ENCODE measurements at places on chromosomes 1 and 21. TPM values are rescaled to one million over a fixed set of nuclear protein-coding genes. Genes with fewer than 3 reads are reported as not detected.
A peak's percentile ranks its signal among the peaks of the same experiment; 100 is the strongest.

- peaks cover 9% of the 10 kb centered on the region for H3K36me3 ChIP-seq
- H3K4me3 ChIP-seq, result no peak overlapping the region
- H3K4me1 ChIP-seq, result no peaks in the 10 kb centered on the region
- DNase-seq, result no peak
- H3K27ac ChIP-seq, result no peak overlapping the region
- no peaks in the 10 kb centered on the region for H3K27me3 ChIP-seq
Observed at GRCh38 chr21:28875078-28875477, 117.6 kb downstream of the LTN1 start.

GRCh38 chr1:109185990-109186732, 27.6 kb upstream of the SARS1 start:
- H3K27ac ChIP-seq, result peak overlapping the region; percentile 24
- H3K27me3 ChIP-seq, result no peaks in the 10 kb centered on the region
- no peak for DNase-seq
- H3K36me3 ChIP-seq, result no peaks in the 10 kb centered on the region
- H3K4me1 ChIP-seq, result peaks cover 38% of the 10 kb centered on the region

DNA sequence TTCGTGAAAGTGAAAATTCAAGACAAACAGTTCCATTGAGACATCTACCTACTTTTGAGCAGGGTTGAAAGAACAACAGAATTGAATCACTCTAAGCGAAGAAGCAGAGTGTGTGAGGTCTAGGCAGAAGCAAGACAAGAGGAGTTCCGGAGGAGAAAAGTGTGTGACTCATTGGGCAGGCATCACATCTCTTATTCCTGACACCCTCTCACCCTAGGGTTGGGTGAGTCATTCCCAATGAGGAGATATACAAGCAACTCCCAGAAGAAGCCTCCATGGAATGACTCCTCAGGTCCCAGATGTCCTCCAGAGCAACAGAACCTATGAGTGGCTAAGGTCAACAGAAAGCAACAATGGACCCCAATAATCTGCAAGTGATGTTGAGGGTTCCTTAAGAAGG, 138.1 kb downstream of the TPR start:
- no peak overlapping the region for H3K4me3 ChIP-seq
- no peaks in the 10 kb centered on the region for H3K36me3 ChIP-seq
- DNase-seq, result no peak
- H3K27me3 ChIP-seq, result no peaks in the 10 kb centered on the region
- H3K27ac ChIP-seq, result no peak overlapping the region

GRCh38 chr1:27235827-27236226, 1.4 kb downstream of the WDTC1 start:
- H3K4me3 ChIP-seq, result peak overlapping the region; percentile 99
- no peaks in the 10 kb centered on the region for H3K27me3 ChIP-seq
- H3K36me3 ChIP-seq, result no peaks in the 10 kb centered on the region
- no peak for DNase-seq
- H3K27ac ChIP-seq, result peak overlapping the region; percentile 88

DNA sequence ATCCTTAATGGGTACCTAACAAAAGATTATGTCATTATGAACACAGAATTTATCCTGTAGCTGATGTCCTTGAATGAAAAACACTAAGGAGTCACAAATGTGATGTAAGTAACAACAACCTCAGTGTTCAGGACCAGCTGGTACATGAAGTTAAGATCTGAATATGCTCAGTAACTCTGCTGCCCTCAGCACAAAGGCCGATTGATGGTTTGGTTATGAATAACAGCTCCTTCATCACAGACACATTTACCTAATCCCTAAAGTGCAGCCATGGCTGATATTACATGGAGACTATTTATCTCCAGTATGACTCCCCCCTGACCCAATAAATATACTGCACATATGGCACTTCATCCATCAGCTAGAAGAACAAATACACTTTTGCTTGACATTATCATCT, 75.2 kb downstream of the PLPPR5 start:
- no peaks in the 10 kb centered on the region for H3K4me1 ChIP-seq
- H3K4me3 ChIP-seq, result no peak overlapping the region
- no peaks in the 10 kb centered on the region for H3K36me3 ChIP-seq
- peak; percentile 43 for DNase-seq

DNA sequence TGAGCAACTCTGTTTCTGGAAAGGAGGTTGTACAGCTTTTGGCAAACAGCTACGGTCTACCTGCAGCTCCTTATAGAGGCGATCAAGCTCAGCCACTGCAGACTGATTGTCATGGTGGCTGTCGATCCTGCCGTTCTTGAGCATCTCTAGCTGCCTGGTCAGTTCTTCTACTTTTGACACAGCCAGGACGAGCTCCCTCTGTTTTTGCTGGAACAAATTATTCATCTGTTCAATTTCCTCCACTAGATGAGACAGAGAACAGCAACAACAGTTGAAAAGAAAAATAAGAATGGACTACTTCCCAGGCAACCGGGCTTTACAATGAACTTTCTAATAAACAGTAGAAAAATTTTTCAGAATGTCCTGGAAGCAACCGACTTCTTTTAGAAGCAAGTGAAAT, 42.5 kb downstream of the TP53BP2 start:
- no peak overlapping the region for H3K4me3 ChIP-seq
- H3K36me3 ChIP-seq, result peaks cover 90% of the 10 kb centered on the region
- no peak overlapping the region for H3K27ac ChIP-seq
- H3K4me1 ChIP-seq, result no peaks in the 10 kb centered on the region
- DNase-seq, result no peak

GRCh38 chr1:26278303-26278702, 1.6 kb upstream of the SH3BGRL3 start:
- H3K4me3 ChIP-seq, result no peak overlapping the region
- H3K27me3 ChIP-seq, result no peaks in the 10 kb centered on the region
- peak overlapping the region; percentile 99 for H3K27ac ChIP-seq
- H3K36me3 ChIP-seq, result peaks cover 19% of the 10 kb centered on the region
- peak; percentile 78 for DNase-seq

- peak overlapping the region; percentile 47 for H3K27ac ChIP-seq
- no peaks in the 10 kb centered on the region for H3K27me3 ChIP-seq
- H3K4me1 ChIP-seq, result peaks cover 20% of the 10 kb centered on the region
- H3K4me3 ChIP-seq, result no peak overlapping the region
Observed at GRCh38 chr1:116164604-116165368, 53.6 kb downstream of the MAB21L3 start.

DNA sequence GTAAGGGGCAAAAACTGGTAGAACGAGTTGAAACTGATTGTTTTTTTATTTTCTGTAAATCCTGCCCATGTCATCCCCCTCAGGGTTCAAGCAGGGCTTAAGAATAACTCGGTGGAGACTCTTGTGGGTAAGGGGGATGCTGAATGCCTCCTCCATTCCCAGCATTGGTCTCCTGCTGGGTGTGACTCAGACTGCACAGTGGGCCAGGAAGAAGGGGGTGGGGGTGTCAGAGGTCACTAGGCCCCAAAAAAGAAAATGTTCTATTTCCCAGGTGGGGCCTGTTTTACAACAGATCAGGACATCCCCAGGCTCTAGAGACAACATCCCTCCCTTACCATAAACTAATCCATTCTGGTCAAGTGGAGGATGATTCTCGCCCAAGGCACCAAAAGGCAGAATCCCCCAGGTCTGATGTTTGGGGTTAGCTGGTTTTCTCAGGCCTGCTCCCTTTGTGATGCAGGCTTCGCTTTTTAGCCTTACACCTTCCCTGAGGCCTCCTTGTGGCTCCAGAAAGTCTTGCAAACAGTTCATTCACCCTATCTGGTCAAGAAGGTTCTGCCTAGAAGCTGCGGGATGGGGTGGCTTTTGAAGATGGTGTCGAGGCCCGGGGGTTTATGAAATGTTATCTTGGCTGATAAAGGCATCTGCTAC, 10.7 kb upstream of the GRHL3 start:
- H3K4me3 ChIP-seq, result no peak overlapping the region
- H3K4me1 ChIP-seq, result no peaks in the 10 kb centered on the region
- no peak for DNase-seq
- H3K36me3 ChIP-seq, result no peaks in the 10 kb centered on the region

GRCh38 chr1:46508757-46509156, 19.1 kb downstream of the DMBX1 start:
- no peaks in the 10 kb centered on the region for H3K4me1 ChIP-seq
- no peak for DNase-seq
- peaks cover 44% of the 10 kb centered on the region for H3K27me3 ChIP-seq
- no peak overlapping the region for H3K4me3 ChIP-seq
- no peak overlapping the region for H3K27ac ChIP-seq
- H3K36me3 ChIP-seq, result no peaks in the 10 kb centered on the region

Gene PEX11B
- 38.4 TPM for polyA plus RNA-seq

Gene ELAPOR1
- polyA plus RNA-seq, result 47.7 TPM

Gene TMEM240
- polyA plus RNA-seq, result 1.8 TPM

Gene HES5
- not detected for polyA plus RNA-seq

Gene MMEL1
- 26.7 TPM for polyA plus RNA-seq

Gene C1QTNF12
- polyA plus RNA-seq, result 1.6 TPM

Gene CBR1
- polyA plus RNA-seq, result 315 TPM

Gene MINDY1
- polyA plus RNA-seq, result 9.8 TPM

Gene ADAMTS1
- 12.2 TPM for polyA plus RNA-seq

Gene CD1D
- polyA plus RNA-seq, result 2.1 TPM

Data from stomach (tissue), 19 donors.